Activated CD4-positive, CD25-positive, alpha-beta regulatory T cell treated with anti-CD3 and anti-CD28 coated beads, Interleukin-2, amount 50 U/mL, for 16 hours (primary cell): ENCODE measurements at places on chromosomes 11 and 22.

DNA sequence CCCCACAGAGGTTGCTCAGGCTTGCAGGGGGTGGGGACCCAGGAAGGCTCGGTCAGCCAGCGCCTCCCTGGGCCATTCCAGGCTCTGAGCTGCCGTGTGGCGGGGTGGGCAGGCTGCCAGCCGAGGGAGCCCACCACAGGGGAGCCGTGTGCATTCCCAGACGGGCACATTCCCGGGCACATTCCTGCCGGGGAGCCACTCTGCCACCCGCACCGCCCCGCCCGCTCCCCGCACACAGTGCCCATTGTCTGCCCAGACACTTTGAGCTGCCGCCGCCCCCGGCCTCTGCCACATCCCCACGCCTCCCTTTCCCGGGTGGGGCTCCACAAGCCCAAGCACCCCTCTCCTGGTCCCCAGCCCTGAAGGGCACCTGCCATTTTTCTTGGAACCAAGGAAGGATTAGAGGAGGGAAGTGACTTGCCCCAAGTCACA lies 27.4 kb downstream of the RPL3 start:
- no peak for DNase-seq

DNA sequence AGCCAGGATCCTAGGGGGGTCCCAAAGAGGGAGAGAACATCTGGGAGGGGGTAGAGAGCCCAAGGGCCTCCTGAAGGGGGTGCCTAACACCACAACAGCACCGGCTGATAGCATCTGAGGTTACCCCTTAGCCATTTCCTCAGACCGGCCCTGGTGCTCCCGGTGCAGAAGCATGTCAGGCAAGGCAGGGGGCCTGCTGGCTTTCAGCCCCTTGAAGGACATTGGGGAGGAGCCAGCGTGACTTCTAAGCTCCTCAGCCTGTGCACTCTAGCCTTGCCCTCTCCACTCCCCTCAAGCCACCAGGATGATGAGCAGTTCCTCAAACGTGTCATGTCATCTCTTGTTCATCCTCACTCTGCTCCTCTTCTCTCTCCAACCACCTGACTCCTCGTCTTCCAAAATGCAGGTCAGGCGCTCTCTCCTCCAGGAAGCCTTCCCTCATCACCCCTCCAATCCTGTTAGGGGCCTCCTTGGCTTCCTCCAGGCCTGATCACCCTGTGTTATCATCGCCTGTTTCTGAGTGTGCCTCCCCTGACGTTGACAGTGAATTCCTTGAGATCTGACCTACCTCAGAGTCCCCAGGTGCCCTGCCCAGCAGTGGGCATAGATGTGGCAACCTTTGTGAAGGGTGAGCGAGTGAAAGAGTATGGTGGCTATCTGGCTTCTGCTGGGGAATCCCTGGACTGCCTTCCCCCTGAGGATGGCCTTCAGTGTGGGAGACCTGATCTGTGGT lies 6.1 kb downstream of the P2RY2 start:
- DNase-seq: no peak

DNA sequence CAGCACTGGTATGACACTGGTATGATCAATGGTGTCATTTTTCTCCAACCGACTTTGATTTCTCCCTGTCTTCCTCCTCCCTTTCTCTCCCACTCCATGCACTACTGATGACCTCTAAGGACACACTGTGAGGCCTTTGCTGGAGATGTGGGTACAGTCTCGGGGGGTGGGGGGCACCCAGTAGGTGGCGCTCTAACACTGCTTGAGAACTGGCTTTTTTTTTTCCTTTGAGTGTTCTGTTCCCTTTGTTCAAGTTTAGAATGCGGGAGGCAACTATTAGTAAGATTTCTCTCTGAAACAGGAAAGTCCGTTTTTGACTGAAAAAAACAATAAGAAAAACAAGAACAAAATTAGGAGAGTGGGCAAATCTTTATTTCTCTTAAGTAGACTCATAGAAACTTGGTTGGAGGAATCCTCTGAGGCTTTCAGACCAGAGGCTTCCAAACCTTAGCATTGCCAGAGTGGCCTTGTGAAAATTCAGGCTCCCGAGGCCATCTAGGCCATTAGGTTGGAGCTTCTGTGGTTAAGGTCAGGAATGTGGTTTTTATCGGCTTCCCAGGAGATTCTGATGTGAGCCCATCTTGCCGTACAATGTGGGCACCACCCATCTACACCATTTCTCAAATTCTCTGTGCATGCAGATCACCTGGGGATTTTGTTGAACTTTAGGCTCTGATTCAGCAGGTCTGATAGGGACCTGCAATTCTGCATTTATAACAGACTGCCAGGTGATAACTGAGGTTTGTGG lies 43.2 kb downstream of the PANX1 start:
- no peak for DNase-seq

DNA sequence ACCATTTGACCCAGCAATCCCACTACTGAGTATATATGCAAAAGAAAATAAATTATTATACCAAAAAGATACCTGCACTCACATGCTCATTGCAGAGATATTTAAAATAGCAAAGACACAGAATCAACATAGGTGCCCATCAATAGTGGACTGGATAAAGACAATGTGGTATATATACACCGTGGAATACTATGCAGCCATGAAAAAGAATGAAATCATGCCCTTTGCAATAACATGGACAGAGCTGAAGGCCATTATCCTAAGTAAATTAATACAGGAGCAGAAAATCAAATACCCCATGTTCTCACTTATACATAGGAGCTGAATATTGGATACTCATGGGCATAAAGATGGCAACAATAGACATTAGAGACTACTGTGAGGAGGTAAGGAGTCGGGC lies 68.7 kb downstream of the DLG2 start:
- DNase-seq: no peak

- no peak for DNase-seq
Observed at GRCh38 chr11:80261776-80262175, 820.9 kb upstream of the TENM4 start.

DNA sequence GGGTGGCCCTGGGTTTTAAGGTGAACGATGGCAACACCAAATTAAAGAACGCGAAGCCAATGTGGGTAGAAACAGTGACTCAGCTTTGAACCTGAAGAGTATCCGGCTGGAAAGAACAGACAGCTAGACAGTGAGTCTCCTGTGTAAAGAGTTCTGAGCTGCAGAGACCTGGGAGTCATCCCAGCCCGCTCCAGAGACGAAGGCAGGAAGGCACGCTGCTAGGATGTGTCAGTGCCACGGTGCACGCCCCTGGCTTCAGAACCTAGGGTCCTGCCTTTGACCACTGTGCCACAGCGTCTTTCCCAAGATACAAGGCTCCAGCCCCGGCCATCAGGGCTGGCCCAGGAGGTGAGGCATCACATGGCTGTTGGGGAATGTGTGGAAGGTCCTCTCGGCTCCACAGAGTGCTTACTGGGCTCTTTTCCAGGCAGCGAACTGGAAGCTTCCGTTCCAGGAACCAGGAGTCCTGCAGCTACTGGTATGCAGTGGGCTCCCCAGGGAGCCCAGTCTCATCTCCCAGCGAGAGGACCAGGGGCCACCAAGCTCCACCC lies 29.9 kb downstream of the LRFN4 start:
- DNase-seq: no peak

- DNase-seq: no peak
Observed at GRCh38 chr11:46438211-46438610, 46.6 kb upstream of the CHRM4 start.

GRCh38 chr22:34845391-34845790 lies 220.6 kb upstream of the ISX start:
- DNase-seq: no peak

- DNase-seq: no peak
Observed at GRCh38 chr11:69611548-69612526, 29.1 kb upstream of the CCND1 start.

DNA sequence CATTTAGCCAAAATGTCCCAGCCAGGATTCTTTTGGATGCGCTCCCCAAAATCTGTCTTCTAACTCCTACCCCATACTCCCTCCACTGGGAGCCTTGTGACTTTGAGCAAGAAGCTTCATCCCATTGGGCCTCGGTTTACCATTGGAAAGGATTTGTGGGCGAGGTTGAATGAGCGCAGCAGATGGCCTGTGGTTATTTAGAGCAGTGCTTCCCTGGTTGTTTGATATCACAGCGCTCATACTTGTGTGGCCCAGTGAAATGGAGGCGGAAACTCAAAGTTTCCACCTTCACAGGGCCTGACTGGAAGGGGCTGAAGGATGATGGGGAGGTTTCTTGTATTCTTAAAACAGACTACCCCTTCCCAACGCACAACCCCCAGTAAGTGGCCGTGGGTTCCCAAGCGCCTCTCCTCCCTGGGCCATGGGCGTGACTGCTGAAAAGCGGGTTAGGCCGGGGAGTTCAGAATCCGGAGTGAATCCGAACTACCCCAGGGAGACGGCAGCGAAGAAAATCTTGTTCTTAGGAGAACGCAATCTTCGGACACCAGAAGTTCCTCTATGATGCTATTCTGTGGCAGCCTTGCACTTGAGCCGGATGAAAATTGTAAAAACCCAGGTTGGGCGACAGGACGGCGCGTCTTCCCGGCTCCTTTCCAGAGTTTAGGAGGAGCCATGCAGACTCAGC lies 1.2 kb upstream of the ATF4 start:
- no peak for DNase-seq

GRCh38 chr11:33894398-33894746 lies 2.5 kb upstream of the LMO2 start:
- no peak for DNase-seq
